Breast epithelium (tissue), 4 donors: ENCODE measurements at places on chromosomes 2 and 18.
A peak's percentile ranks its signal among the peaks of the same experiment; 100 is the strongest.

GRCh38 chr18:9950289-9951016 is 36.6 kb downstream of the VAPA start:
- DNase-seq: no peak
- H3K36me3 ChIP-seq: peaks cover 6% of the 10 kb centered on the region

DNA sequence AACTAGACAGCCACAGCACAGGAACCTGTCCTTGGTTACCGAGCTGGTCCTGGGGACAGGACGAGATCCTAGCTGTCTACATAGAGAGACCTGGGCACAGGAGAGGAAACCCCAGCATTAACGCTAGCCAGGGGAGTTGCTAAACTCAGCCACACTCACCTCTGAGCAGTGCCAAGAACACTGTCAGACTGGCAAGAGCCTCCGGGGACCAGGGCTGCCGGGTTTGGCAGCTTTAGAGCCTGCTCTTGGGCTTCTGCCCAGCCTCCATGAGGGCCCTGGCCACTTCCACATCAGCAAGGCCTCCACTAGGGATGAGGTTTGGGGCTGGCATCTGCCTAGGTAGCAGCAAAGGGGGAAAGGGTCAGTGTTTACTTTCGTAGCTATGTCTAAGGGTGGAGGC is 6.7 kb downstream of the TMBIM1 start:
- peaks cover 63% of the 10 kb centered on the region for H3K4me1 ChIP-seq
- H3K27ac ChIP-seq: peak overlapping the region; percentile 97
- H3K36me3 ChIP-seq: no peaks in the 10 kb centered on the region
- no peaks in the 10 kb centered on the region for H3K27me3 ChIP-seq
- DNase-seq: peak; percentile 80

- no peaks in the 10 kb centered on the region for H3K36me3 ChIP-seq
- no peak overlapping the region for H3K4me3 ChIP-seq
- no peak for DNase-seq
- no peaks in the 10 kb centered on the region for H3K27me3 ChIP-seq
- H3K4me1 ChIP-seq: no peaks in the 10 kb centered on the region
Measured at GRCh38 chr2:197998702-197999101, 194.3 kb downstream of the PLCL1 start.

DNA sequence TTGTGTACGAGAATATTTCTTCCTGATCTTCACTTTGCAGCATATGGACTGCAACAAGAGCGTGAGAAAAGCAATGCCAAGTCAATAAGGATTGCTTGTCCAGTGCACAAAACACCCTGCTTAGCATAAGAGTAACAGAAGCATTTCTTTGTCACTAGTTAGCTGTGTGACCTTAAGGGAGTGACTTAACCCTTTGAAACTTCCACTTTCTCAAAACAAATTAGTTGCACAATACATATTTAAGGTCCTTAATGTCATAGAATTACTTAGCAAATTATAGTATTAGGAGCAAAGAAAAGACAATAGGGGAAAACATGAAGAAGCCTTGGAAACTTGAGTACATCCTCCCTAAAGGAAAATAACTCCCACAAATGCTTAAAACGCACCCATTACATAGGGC is 230.1 kb downstream of the RNF152 start:
- no peak overlapping the region for H3K27ac ChIP-seq
- no peaks in the 10 kb centered on the region for H3K36me3 ChIP-seq
- H3K4me1 ChIP-seq: no peaks in the 10 kb centered on the region
- no peaks in the 10 kb centered on the region for H3K27me3 ChIP-seq
- H3K4me3 ChIP-seq: no peak overlapping the region

- no peaks in the 10 kb centered on the region for H3K27me3 ChIP-seq
- H3K36me3 ChIP-seq: no peaks in the 10 kb centered on the region
- H3K4me3 ChIP-seq: no peak overlapping the region
- H3K27ac ChIP-seq: no peak overlapping the region
- H3K4me1 ChIP-seq: no peaks in the 10 kb centered on the region
- DNase-seq: no peak
Measured at GRCh38 chr2:217482056-217482710, 520.6 kb downstream of the TNS1 start.

DNA sequence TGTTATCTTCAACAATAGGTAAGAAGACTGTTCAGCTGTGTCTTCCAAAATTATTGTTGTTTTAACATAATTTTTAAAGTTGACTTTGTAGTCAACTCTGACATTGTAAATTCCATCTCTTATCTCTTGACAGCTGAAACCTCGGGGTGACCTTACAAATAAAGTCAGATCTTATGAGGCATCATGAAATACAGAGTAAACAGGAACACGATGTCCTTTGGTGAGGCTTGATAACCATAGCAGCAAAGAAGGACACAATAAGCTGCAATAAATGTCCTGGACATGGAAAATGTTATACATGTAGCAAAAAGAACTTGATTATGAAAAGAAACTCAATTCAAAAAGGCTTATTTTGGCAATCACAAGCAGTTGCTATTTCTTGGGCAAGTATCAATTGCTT is 618.9 kb upstream of the SLC39A10 start:
- no peaks in the 10 kb centered on the region for H3K27me3 ChIP-seq
- no peak for DNase-seq
- peaks cover 4% of the 10 kb centered on the region for H3K36me3 ChIP-seq
